Left ventricle myocardium superior (tissue), 1 donor: ENCODE measurements at places on chromosomes 12 and 14. TPM values are rescaled to one million over a fixed set of nuclear protein-coding genes. Genes with fewer than 3 reads are reported as not detected.

DNA sequence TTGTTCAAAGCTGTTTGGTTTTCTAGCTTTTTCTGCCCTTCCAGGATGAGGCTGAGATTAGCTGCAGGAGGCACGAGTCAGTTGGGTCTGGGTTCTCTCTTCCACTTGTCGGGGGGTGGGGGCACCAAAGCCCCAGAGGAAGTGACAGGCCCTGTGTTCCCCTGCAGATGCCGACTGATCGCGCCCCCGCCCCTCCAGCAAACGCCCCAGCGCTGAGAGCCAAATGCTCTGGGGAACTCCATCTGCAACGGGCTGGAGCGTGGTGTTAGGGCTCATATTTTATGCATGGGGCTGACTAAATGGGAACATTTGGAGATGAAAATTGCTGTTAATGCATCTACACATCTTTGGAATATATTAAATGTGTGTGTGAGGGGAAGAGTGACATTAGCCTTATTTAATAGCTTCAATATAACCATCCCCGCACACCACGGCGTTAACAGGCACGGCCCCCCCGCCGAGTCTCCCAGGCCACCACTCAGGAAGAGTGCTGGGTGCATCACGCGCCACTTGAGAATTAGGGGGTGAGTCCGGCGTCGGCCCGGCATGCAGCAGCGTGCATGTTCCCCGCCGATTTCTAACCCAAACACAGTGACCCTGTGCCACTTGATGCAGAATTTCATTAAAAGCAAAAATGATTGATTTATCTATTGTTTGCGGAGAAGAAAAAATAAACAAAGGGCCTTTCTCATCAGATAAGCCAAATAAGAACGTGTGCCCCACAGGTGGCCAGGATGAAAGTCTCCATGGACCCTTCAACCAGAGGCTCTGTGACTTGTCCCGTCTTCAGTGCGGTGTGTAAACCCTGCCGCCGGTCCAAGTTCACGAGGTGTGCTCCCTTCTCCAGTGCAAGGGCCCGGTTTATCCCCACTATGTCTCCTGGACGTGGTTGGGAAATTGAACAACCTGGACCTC, 165.0 kb upstream of the RTL1 start:
- no peak for DNase-seq

DNA sequence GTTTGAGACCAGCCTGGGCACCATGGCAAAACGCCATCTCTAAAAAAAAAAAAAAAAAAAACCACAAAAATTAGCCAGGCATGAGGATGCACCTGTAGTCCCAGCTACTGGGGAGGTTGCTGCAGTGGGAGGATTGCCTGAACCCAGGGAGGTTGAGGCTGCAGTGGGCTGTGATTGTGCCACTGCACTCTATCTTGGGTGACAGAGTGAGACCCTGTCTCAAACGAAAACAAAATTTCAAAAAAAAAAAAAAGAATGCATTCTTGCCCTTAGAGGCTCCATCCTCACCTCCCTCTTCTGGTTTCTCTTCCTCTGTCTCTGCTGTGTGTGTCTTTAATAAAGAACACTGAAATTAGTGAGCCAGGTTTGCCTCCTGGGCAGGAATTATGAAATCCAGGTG, 107.8 kb downstream of the VCPKMT start:
- no peak for DNase-seq

DNA sequence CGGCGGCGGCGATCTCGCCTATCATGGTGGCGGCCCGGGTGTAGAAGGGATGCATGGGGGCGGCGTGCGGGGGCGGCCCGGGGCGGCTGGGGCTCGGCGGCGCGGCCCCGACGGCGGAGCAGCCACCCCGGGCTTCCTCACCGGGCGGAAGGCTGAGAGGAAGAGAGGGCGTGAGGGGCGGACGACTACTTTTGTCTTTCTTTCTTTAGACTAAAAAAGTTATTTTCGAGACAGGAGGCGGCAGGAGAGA, 240 bp downstream of the BTG1 start:
- no peak for DNase-seq

DNA sequence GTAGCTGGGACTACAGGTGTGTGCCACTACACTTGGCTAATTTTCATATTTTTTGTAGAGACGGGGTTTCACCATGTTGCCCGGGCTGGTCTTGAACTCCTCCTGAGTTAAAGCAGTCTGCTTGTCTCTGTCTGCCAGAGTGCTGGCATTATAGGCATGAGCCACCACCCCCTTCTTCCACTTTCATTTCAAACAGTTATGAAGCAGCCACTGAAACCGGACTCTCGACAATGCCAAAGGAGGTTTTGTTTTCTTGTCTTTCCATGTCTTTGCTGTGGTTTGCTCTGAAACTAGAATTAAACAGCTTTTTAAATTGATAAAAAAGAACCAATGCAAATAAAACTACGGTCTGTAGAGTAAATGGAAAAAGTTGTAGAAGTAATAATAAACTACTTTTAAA, 30.4 kb downstream of the RAP1B start:
- no peak for DNase-seq

- DNase-seq, result no peak
These were observed 390.7 kb downstream of the C12orf75 start for GRCh38 chr12:105721051-105721825.

DNA sequence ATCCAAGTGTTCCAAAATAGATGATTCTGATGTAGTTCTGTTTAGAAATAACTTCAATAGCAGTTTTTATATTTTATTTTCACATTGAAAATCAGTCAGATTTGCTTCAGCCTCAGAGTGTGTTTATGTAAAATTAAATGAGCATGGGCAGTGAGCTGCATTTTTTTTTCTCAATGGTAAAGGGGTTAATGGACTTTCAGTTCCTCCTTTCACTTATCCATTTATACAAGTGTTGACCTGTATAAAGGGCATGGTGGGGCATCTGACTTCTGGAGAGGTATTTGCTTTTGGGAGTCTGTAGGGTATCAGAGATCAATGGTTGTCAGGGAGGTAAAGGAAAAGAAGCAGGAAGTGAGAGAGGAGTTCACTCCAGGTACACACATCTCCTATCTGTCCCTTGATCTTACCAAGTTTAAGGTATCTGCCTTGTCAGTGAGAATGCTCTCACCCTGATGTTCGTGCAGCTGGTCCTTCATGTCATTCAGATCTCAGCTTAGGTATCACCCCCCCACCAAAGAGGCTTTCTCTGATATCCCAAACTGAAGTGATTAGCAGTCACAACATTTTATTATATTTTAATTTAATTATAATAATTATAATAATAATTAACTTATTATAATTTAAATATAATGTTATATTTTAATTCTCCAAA, 181.6 kb upstream of the LMNTD1 start:
- no peak for DNase-seq

DNA sequence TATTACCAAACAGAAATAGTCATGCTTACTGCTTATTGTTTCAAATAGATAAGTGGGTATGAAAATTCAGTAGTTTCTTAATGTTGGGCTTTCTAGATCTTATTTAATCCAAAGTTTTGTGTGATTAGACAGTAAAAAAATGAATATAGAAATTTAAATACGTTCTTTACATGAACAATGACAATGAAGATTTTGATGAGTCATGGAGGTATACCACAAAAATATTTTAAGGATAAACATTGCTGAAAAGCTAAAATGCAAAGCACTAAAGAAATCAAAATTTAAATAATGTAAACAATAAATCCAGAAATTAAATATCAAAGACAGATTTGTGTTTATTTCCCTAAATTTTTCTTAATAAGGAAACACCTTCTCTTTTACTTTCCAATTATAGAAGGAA, 78.3 kb downstream of the PIK3C2G start:
- no peak for DNase-seq

DNA sequence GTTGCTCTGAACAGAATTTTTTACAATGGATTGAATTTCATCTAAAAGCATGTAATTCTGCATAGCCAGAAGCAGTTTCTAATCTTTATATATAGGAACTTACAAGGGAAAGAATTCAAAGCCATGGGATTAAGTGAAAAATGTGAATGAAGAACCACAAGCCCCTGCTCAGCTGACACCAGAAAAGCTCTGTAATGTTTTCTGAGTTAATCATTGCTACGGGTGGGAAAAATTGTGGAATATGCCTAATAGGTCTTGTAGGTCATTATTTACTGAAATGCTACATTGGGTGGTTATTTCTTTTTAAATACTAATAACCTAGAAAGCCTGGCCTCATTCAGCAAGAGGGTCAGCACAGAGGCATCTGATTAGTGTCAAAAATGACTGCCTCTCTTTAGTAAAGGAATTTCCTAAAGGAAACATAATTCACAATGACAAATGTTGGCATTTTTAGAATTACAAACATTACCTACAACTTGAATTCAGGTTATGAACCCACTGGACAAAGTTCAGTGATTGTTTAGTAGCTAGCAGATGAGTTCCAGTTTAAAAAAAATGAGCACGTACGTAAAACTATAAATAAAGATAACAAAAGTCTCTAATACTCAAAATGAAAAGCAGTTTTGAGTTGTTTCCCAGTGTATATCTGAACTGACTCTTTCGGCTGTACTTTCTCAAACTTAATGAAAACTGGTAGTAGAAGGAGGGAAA, 75.3 kb downstream of the BMP4 start:
- DNase-seq, result no peak

- peak; percentile 47 for DNase-seq
These were observed 890 bp downstream of the KRT71 start for GRCh38 chr12:52552055-52552454.

DNA sequence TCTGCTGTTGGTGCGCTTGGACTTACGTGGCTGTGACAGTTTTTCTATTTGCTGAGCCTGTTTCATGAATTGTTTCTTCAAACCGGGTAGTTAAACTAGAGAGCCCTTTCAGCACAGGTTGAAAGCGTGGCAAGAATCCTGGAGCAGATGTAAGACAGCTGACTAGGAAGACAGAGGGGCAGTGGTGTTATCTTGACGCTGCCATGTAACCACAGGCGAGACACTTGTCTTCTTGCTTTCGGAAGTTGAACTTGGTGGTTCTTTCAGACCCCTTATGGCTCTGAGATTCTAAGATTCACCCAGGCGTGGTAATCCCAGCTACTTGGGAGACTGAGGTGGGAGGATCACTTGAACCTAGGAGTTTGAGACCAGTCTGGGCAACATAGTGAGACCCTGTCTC, 4.3 kb downstream of the EMP1 start:
- DNase-seq, result no peak

DNA sequence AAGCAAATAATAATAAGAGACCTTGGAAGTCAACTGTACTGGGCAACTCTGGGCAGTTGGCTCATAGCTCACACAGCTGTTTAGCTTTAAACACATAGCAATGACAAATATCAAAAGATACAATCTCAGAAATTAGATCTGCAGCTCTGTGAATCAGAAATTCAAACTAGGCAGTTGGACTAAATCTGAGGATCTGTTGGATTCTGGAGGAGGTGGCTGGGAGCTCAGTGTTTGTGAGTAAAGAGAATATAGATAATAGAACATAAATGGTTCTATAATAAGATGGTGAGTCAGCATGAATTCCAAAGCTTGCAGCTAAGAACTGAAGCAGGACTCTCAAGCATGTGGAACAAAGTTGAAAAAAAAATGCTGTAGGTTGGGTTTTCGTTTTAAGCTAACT, 1949.4 kb upstream of the SEL1L start:
- DNase-seq, result no peak

GRCh38 chr12:22254478-22254877, 80.0 kb downstream of the ST8SIA1 start:
- no peak for DNase-seq

SIRT4 gene
- total RNA-seq, result 10.2 TPM

NRIP2 gene
- total RNA-seq, result 1.1 TPM

SPX gene
- total RNA-seq, result 15.7 TPM

SIX1 gene
- not detected for total RNA-seq

CACNB3 gene
- 4.4 TPM for total RNA-seq

FGF23 gene
- total RNA-seq, result not detected

RNASE1 gene
- 283 TPM for total RNA-seq

ACSS3 gene
- total RNA-seq, result 22.0 TPM
